Fibroblast of skin of right biceps (primary cell): ENCODE measurements at places on chromosomes 1 and 21.

- DNase-seq: peak; percentile 97
Observed at GRCh38 chr1:33346927-33347649, 26.2 kb upstream of the A3GALT2 start.

DNA sequence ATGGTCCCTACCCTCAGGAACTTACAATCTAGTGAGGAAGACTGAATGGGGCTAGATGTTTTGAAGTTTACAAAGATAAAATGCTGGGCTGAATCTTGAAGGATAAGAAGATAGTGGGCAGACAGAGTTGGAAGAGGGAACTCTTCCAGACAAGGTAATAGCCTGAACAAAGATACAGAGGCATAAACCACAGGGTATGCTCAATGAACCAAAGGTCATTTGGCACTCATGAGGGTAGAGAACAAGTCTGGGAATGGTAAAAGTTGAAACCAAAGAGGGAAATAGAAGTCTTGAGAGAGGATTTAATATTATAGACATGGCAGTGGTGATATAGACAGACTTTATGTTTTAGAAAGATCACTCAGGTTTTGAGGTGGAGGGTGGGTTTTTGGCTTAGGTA is 48.1 kb upstream of the ZSWIM5 start:
- DNase-seq: no peak

GRCh38 chr1:210633636-210634035 is 304.9 kb downstream of the HHAT start:
- no peak for DNase-seq

DNA sequence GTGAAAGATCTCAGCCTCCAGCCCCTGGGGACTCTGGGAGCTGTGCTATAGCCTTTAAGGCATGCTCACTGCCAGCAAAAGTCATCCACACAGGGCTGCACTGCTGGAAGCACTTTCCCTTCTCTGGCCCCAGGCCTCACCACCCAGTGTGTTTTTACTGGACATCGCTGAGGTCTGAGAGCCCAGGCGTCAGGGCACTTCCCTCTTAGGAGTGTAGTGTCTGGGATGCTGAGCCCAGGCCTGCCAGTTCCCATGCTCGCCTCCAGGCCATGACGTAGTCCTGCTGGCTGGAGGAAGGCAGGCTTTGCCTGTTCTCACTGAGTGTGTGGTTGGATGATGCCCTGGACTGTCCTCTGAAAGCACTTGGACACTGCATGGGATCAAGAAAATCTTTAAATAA is 101.2 kb downstream of the GDAP2 start:
- DNase-seq: peak; percentile 46

GRCh38 chr1:156310962-156311361 is 11.9 kb upstream of the VHLL start:
- DNase-seq: no peak
